Colonic mucosa (tissue), 4 donors: ENCODE measurements at places on chromosomes 13 and 19. TPM values are rescaled to one million over a fixed set of nuclear protein-coding genes. Genes with fewer than 3 reads are reported as not detected.

Gene PNMA8A
- 0.35 TPM for total RNA-seq

- no peak overlapping the region for H3K27ac ChIP-seq
- DNase-seq = peak; percentile 92
- H3K4me3 ChIP-seq = peak overlapping the region; percentile 31
- no peaks in the 10 kb centered on the region for H3K36me3 ChIP-seq
- peaks cover 7% of the 10 kb centered on the region for H3K4me1 ChIP-seq
- H3K27me3 ChIP-seq = peaks cover 4% of the 10 kb centered on the region
Measured at GRCh38 chr19:49019242-49019932, 2.5 kb upstream of the LHB start.

DNA sequence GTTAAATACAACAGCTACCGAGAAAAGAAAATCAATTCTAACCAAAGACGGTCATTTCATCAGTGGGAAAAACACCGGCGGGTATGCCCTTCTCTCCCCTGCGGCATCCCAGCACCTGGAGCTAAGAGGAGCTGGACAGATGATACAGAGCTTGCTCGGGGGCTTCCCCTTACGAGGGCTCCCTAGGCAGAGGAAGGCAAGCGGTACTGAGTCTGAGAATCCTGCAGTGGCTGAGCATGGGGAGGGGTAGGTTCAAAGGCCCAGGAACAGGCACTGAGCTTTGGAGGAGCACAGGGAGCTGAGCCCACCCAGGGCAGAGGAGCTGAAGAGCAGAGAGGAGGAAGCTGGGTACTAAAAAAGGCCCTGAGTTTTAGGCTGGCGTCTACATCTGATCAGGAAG is 12.7 kb downstream of the STK24 start:
- H3K36me3 ChIP-seq = no peaks in the 10 kb centered on the region
- no peak overlapping the region for H3K4me3 ChIP-seq
- peaks cover 26% of the 10 kb centered on the region for H3K4me1 ChIP-seq
- no peaks in the 10 kb centered on the region for H3K27me3 ChIP-seq
- no peak for DNase-seq
- H3K27ac ChIP-seq = peak overlapping the region; percentile 32

DNA sequence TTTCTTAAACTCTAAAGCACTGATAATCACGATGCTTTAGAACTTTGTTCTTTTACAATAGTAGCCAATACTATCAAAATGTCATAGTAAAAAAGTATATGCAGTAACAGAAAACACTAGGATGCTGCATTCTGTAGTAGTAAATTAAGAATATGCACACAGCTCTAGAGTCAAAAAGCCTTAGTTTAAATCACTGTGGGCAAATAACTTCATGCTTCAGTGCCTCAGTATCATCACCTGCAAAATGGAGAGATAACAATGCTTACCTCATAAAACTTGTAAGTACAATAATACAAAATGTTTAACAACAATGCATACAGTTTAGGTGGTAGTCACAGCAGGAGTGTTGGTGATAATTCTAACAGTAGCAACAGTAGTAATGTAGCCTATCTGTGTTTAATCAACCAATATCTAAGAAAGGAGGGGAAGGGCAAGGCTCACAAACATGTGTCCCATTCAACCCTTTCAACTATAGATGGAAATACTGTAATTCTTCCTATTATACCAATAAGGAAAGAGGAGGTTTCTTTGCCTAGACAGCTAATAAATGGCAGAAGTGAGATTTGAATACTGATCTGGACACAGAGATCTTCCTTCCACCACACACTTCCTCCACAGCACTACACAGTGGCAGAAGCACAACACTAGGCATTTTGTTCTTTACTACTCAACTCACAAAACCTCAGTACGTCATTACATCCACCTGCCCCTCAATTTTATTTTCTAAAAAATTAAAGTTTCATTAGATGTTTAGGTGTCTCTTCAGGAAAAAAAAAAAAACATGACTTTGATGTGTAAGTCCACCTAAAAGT is 4.6 kb downstream of the RBM26 start:
- H3K27me3 ChIP-seq = no peaks in the 10 kb centered on the region
- peaks cover 18% of the 10 kb centered on the region for H3K4me1 ChIP-seq
- H3K4me3 ChIP-seq = no peak overlapping the region
- DNase-seq = no peak
- peaks cover 4% of the 10 kb centered on the region for H3K36me3 ChIP-seq

DNA sequence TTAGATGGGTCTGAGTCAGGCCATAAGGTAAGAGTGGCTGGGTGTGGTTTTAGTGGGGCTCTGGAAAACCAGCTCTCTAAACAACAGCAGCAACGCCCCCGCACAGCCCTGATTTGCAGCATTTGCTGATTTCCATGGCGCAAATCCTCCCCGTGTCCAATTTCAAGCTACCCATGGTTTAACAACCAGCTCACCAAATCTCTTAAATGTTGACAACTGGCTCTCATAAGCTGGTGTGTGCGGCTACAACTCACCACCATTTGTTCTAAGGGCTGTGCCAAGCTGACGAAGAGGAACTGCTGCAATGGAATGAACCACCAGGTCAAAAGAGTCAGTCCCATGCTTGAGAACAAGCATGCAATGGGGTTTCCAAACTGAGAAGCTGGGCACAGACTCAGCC is 22.9 kb downstream of the PARP4 start:
- no peak for DNase-seq
- no peak overlapping the region for H3K27ac ChIP-seq
- H3K4me1 ChIP-seq = no peaks in the 10 kb centered on the region
- no peak overlapping the region for H3K4me3 ChIP-seq
- peaks cover 21% of the 10 kb centered on the region for H3K36me3 ChIP-seq
- no peaks in the 10 kb centered on the region for H3K27me3 ChIP-seq

Gene CYP4F11
- total RNA-seq = 8.1 TPM

Gene THSD1
- total RNA-seq = 1.8 TPM
